Stimulated activated CD8-positive, alpha-beta memory T cell treated with anti-CD3 and anti-CD28 coated beads, Interleukin-4, amount 100 ng/mL, for 4 hours (primary cell): ENCODE measurements at places on chromosomes 12 and 14.

- DNase-seq = no peak
Observed at GRCh38 chr14:97233319-97233985, 436.3 kb downstream of the VRK1 start.

DNA sequence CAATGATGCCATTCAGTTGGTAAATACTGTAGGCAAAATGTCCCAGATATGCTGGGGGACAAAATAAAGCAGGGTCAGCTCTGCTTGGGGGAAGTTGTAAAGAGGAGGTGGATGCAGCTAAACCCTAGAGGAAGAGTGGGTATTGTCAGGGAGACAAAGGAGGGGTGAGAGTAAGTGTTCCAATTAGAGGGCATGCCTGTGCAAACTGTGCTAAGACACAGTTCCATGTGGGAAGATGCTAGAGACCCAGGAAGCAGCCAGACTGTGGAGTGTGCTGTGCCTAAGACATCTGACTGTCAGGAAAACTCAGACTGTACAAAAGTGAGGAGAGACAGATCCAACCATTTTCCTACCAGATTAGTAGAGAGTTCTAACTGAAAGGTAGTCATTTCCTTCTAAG is 474.3 kb downstream of the ATP23 start:
- DNase-seq = no peak

GRCh38 chr12:46675736-46676135 is 150.1 kb downstream of the SLC38A4 start:
- no peak for DNase-seq

DNA sequence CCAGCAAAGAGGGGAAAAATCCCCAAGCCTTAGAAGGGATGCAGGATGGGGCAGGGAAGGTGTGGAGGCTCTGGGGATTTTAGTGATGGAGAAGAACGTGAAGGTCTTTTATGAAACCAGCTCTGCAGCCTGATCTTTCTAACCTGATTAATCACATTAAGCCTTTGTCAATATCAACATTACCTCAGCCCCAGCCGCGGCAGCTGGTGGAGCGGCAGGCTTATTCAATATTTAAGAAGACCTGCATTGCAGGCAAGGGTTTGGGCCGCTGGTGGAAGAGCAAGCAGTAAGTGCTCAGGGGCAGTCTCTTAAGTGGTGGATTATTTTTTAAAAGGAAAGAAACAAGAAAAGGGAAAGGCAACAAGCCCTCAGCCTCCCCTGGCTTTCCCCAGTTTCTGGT is 16.6 kb downstream of the RPH3A start:
- no peak for DNase-seq

- no peak for DNase-seq
Observed at GRCh38 chr14:32608857-32609256, 279.8 kb downstream of the AKAP6 start.

GRCh38 chr14:96863327-96863985 is 66.3 kb downstream of the VRK1 start:
- no peak for DNase-seq

DNA sequence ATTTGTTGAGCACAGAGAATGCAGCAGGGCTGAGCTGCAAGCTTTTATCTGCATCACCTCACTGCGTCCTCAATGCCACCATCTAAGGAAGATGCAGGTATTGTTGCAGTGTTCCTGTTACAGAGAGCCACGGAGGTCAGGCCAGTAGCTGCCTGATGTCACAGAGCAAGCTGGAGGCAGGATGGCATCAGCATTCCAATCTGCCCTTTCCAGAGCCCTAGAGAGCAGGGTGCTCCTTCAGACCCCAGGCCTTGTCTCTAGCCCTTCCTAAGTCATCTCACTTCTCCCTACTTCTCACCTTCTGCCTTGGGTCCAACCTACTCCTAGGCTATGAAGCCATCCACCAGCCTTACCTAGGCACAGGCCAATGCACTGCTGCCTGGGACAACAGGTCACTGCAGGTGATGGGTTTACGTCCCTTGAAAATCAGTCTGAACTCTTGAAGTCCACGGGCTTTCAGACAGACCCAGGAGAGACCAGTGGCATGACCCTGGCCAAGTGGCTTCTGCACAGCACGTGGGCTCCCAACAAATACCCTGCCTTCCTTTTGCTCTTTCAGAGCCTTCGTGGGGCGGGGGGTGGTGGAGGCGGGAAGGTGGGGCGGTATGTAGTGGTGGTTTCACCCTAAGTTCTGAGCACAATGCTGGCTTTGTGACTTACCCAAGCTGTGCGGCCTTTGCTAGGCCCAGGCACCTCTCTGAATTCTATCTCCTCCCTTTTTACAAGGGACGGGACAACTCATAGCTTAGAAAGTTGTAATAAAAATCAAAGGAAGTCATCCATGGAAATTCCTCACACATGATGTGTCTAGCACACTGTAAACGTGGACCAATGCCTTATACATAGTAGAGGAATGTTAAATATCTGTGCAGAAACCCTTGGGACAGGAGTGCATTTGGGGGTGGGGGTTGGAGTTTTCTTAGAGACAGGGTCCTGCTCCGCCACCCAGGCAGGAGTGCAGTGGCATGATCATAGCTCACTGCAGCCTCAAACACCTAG is 136.0 kb downstream of the KSR2 start:
- no peak for DNase-seq

- no peak for DNase-seq
Observed at GRCh38 chr14:104639885-104640548, 35.4 kb upstream of the TMEM179 start.

GRCh38 chr14:76101391-76102379 is 50.0 kb upstream of the GPATCH2L start:
- DNase-seq = no peak

DNA sequence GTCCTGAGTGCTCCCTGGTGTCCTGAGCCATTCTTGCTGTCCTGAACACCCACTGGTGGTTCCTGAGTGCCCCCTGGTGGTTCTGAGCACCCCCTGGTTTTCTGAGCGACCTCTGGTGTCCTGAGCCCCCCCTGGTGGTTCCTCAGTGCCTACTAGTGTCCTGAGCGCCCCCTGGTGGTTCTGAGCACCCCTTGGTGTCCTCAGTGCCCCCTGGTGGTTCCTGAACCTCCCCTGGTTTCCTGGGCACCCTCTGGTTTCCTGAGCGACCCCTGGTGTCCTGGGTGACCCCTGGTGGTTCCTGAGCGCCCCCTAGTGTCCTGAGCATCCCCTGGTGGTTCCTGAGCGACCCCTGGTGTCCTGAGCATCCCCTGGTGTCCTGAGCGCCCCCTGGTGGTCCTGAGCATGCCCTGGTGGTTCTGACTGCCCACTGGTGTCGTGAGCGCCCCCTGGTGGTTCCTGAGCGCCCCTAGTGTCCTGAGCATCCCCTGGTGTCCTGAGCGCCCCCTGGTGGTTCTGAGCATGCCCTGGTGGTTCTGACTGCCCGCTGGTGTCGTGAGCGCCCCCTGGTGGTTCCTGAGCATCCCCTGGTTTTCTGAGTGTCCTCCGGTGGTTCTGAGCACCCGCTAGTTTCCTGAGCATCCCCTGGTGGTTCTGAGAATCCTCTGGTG is 473.1 kb downstream of the TMEM121 start:
- peak; percentile 59 for DNase-seq

GRCh38 chr14:101073598-101073965 is 170.1 kb upstream of the RTL1 start:
- no peak for DNase-seq

- no peak for DNase-seq
Observed at GRCh38 chr14:92413379-92413778, 90.4 kb downstream of the SLC24A4 start.

DNA sequence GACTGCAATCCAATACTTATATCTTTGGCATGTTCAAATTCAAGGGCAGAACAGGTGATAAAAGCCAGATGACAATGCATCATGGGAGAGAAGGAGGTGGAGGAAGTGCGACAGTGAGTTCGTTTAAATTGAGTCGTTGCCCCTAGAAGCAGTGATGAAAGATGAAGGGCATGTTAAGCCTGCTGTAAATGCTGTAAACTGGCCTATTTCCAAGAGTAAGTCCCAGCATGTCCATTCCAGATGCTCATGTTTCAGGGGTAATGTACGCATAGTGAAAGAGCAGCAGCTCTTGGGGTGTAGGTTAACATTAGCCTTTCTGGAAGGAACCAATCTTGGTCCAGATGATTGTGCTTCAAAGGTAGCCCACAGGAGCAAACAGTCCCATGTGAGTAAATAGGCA is 97.1 kb downstream of the C2CD5 start:
- no peak for DNase-seq

DNA sequence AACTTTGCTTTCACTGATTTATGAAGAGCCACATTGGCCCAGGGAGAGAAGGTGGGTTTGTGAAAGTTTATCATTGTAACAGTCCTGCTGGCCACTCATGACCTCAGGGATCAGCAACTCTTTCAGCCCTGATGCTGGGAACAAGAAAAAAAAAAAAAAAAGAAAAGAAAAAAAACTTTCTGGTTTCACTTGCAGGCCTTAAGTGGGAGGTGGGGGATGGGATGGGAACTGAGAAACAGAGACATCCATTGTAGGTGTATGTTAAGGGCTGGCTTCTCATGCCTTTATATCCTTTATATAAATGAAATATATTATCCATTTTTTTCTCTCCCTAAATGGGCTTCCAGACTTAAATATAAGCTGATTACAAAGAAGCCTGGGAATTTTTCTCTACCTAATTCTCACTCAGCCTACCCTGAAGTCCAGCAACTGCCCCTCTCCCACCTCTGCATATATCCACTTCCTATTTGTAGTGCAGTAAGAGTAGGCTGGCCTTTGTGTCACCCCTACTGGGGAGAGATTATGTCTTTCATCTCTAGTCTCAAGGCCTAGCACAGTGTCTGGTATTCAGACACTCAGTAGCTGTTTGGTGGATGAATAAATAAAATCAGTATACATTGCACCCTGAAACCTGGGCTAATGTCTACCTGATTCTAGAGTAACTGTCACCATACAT is 187.1 kb downstream of the KICS2 start:
- DNase-seq = no peak

DNA sequence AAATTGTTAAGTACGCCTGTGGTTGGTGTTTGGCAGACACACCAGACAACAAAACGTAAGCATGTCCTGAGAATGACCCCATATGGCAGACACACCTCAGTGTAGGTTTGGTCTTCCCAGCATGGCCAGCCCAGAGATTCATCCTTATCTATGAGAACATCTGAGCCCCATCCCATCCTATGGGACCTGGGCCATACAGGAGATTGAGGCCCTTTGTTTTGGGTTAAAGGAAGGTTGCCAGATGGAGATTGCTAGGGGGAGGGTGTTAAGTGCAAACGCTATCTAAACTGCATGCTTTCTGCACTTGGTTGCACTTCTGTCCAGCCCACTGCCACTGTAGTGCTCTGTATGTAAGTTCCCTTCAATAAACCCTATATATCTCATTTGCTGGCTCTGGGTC is 4.1 kb upstream of the PCNX4 start:
- DNase-seq = no peak

- DNase-seq = no peak
Observed at GRCh38 chr12:54036620-54037359, 3.9 kb downstream of the HOXC5 start.

DNA sequence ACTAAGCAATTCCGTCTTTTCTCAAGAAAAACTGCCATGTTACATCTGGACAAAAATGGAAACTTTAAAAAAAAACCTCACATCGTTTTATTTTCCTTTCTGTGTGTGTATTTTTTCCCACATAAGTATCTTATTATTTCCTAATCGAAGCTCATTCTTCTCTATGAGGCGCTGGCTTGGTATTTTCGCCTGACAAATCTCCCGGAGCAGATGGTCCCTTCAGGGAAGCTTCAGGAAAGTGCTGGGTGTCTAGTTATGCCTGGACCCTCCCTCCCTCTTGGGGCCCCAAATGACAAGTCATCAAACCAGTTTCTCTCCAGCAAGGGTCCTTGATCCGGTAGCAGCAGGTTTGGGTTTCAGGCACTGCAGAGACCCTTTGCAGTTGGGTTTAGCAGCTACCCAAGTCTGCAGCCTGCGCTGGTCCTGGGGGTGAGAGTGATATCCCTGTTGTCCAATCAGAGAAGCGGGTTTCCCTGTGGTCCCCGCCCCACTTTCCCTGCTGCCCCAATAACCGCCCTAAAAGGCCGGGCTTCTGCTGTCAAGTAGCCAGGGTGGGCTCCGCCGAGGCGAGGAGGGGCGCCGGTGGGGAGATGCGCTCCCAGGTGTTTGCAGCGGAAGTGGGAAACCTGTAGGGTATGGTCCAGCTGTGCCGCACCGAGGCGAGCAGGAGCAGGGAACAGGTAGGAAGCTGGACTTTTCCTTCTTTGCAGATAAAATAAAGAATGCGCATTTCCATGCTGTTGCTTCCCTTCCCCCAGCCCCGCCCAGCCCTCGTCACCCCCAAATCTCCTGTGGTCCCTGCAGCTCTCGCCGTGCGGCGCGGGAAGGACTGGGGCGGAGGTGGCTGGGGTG is at the start of gene CNTN1:
TSS of gene CNTN1 (plus strand) at position 527 of the 852 bp plus-strand sequence.
- DNase-seq = no peak

DNA sequence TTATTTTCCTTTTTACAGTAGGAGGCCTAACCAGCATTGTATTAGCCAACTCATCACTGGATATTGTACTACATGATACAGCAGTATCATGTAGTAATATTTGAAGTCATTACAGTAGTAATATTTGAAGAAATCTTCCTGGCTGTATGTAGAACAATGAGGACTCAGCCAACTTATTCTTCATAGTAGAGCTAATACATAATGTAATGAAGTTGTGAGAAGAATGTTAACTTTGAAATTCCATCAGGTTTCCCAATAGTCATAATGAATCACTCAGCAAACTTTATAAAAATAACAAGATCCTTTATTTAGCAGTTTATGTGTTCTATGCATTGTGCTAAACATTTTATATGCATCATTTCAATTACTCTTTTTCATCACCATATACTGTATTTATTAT is 61.8 kb downstream of the LRRK2 start:
- no peak for DNase-seq

DNA sequence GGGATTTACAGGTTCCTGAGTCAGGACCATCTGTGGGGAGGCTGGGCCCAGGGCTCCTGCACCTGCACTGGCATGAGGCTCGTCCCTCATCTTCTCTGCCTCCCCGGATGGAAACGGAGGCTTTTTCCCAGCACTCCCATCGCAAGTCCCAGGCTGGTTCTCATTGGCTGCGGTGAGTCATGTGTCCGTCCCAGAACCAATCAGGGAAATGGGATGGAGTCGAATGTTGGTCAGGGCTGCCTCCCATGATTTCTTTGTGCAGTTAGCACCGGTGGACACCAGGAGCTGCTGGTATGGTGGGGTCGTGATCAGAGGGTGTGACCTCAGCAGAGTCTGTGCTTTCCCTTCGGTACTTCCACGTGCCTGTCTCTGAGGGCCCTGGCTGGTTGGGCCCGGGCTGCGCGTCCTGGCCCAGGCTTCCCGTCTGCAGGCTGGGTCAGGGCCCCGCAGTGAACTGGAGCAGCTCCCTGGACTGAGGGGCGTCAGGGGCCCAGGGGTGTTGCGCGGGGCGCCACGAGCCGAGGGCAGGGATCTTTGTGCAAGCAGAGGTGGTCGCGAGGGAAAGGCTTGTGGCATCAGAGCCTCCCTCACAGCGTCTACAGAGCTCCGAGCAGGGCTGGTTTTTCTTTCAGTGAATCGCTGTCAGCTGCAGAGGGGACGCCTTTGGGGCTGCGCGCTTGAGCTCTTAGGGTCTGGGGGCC is 168.1 kb downstream of the ADGRD1 start:
- no peak for DNase-seq

DNA sequence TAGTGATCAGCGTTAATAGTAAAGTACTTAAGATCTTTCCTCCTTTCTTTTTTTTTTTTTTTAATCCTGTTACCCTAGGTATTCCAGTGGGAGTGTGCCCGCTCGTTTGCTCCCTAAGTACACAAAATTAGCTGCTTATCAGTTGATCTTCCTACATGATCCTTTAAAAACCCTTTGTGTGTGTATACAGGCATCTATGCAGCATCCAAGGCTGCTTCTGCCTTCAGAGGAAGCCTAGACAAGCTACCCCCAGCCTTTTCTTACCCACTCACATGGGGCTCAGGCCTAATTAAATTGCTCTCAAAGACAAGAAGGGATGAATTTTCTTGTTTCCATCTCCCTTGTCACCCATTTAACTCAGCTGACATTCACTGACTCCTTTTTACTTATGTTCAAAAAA is 343.4 kb upstream of the LMO3 start:
- no peak for DNase-seq
